CD8-positive, alpha-beta memory T cell (primary cell): ENCODE measurements at places on chromosomes 3 and 15. TPM values are rescaled to one million over a fixed set of nuclear protein-coding genes. Genes with fewer than 3 reads are reported as not detected.

DNA sequence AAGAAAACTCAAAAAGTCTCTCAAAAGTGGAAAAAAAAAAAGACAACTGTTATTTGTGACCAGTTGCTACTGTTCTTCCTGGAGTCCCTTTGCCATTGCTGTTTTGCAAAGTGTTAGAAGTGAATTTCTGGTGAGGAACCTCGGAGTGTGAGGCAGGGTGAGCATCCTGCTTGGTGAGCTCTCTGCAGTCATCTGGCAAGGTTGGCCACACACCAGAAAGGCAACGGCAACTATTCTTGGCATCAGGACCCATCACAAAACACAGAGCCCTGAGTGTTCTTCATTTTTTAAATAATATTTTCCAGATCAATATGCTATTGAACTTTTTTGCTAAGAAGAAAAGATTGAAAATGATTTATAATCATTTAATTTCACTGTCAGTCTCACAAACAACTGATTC lies 60.7 kb downstream of the CGNL1 start:
- no peaks in the 10 kb centered on the region for H3K4me1 ChIP-seq
- no peak for DNase-seq
- H3K27me3 ChIP-seq = no peaks in the 10 kb centered on the region
- no peak overlapping the region for H3K27ac ChIP-seq

DNA sequence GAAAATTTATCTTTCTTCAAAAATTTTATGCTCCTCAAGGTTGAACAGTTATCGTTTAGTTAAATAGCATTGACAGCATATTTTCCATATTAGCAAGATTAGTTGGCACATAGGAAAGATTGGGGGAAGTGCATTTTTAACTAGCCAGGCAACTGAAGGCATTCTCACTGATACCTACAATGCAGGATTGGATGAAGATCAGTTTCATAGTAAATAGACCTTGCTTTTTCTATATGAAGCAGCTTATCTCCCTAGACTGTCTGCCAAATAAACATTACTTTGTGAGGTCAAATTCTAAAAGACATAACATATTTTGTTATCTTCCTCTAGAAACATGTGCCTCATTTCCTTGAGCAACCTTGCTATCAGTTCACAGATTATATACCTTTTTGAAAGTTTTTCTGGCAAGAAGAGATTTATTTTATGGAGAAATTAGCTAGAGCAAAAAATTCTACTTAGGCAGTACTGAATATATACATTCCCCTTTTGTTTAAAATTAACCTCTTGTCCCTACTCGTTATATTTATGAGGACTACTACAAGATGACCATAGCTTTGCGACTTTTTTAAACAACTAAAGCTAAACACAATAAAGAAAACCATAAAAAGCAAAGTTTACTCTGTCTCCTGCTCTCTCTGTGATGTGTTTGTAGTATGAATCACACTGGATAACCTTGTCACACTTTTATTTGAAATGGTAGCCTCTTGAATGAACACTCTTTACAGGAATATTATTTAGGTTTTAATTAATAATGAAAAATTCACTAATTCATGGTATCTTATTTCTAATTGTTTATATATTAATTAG lies 654.9 kb upstream of the TBL1XR1 start:
- H3K4me1 ChIP-seq = no peaks in the 10 kb centered on the region
- no peaks in the 10 kb centered on the region for H3K27me3 ChIP-seq
- H3K27ac ChIP-seq = no peak overlapping the region
- no peaks in the 10 kb centered on the region for H3K36me3 ChIP-seq

- no peak overlapping the region for H3K4me3 ChIP-seq
- no peak for DNase-seq
- no peaks in the 10 kb centered on the region for H3K4me1 ChIP-seq
- no peak overlapping the region for H3K27ac ChIP-seq
- H3K27me3 ChIP-seq = no peaks in the 10 kb centered on the region
- peaks cover 6% of the 10 kb centered on the region for H3K36me3 ChIP-seq
These were observed 160.2 kb downstream of the GHSR start for GRCh38 chr3:172287937-172288477.

DNA sequence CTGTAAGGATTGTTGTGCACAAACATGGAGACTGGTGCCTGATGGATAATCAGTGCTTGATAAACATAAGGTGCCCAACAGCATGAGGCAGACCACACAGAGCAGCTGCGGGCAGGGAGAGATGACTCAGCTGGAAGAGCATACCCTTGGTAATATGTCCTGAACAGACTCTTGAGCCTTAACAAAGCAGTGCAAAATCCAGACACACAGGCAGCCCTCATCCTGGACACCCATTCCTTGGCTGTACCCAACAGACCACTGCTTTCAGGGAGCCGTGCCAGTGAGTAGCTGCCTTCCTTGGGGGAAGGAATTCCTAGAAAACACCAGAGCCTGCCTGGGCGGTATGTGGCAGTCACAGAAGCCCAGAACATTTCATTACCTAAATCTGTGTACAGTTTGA lies 156.2 kb downstream of the CLSTN2 start:
- no peak for DNase-seq
- H3K4me1 ChIP-seq = no peaks in the 10 kb centered on the region
- H3K27ac ChIP-seq = no peak overlapping the region
- H3K27me3 ChIP-seq = no peaks in the 10 kb centered on the region
- no peaks in the 10 kb centered on the region for H3K36me3 ChIP-seq

- no peak for DNase-seq
- H3K4me3 ChIP-seq = no peak overlapping the region
- H3K4me1 ChIP-seq = no peaks in the 10 kb centered on the region
- H3K27me3 ChIP-seq = no peaks in the 10 kb centered on the region
- H3K27ac ChIP-seq = no peak overlapping the region
These were observed 45.0 kb upstream of the PCSK6 start for GRCh38 chr15:101534376-101534970.

DNA sequence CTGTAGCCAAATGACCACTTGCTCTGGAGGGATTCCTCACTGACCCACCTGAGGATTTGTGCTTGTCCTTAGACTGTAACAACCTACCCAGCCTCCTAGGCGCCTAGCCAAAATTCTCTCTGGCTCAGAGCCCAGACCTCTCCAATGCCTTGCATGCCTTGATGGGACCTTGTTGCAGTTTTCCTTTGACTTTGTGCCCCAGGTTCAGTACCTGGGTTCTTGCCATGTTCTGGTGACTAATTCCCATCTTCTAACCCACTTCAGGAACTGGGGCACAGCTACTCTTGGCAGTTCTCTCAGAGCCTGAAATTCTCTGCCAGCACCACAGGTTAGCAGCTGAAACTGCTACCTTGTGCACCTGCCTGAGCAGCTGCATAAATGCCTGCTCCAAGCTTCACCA lies 27.0 kb upstream of the UBE3A start:
- H3K4me3 ChIP-seq = no peak overlapping the region
- no peak overlapping the region for H3K27ac ChIP-seq
- H3K36me3 ChIP-seq = no peaks in the 10 kb centered on the region
- no peak for DNase-seq
- no peaks in the 10 kb centered on the region for H3K27me3 ChIP-seq

DNA sequence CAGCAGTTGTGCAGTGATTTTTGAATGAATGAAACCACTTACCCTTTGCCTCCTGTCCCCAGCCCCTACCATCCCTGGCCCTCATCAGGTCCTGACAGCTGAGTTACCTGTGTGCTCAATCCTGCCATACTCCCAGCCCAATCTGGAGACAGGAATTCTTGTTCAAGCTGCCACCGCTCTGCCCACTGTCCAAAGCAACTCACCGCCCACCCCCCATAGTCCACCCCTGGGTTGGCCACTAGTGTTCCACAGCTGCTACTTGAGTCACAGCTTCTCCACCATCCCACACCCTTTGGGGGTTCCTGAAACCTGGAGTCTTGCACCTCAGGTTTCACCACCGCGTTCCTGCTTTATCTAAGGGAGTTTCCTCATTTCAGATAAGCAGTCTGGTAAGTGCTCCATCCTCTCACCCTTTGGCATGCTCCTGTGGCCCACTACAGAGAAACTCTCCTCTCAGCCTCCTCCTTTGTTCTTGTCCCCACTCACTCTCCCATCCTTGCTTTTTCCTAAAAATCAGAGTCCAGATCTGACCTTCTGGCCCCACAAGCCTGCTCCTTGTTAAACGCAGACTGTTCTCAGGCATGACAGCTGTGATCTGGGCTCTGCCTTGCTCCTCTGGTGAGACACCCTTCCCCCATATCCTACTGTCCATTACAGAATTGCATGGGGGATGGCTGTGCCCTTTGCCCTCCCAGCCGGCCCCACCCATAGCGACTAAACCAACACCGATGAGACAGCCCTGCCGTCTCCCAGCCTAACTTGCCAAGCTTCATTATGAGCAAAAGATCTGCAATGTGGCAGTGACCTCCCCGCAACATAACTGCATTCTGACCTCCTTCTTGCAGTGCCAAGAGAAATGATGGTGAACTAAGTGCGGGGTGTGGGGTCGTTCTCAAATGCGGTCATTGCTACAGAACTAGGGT lies 50.0 kb downstream of the CYP19A1 start:
- H3K36me3 ChIP-seq = no peaks in the 10 kb centered on the region
- H3K4me1 ChIP-seq = no peaks in the 10 kb centered on the region
- H3K27me3 ChIP-seq = no peaks in the 10 kb centered on the region
- H3K4me3 ChIP-seq = no peak overlapping the region

DNA sequence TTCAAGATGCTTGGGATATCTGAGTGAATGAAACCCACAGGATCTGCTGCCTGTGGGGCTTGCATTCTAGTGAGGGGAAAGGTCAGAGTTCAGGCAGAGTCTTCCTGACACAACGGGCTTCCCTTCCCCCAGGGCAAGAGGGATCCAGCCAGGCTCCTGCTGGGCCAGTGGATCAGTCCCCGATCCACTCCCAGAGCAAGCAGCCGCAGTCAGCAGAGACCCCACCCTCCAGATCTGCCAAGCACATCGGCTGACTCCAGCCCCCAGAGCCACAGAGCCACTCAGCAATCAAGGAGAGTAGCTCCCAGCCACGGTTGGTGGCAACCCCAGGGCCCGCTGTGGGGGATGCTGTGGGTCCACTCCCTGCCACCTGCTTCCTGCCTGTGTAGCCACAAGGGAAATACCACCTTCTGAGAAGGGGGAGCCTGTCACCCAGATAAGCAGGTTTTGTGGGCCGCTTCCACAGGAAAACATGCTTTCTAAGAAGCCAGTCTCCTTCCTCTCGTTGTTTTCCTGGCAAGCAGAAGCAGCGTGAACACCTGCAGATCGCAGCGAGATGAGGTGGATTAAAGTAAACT lies 44.9 kb downstream of the CPN2 start:
- peak; percentile 57 for DNase-seq
- H3K27ac ChIP-seq = no peak overlapping the region
- no peaks in the 10 kb centered on the region for H3K27me3 ChIP-seq
- H3K4me3 ChIP-seq = no peak overlapping the region
- H3K4me1 ChIP-seq = peaks cover 38% of the 10 kb centered on the region

- H3K27me3 ChIP-seq = no peaks in the 10 kb centered on the region
- no peaks in the 10 kb centered on the region for H3K36me3 ChIP-seq
- no peak overlapping the region for H3K27ac ChIP-seq
- H3K4me3 ChIP-seq = no peak overlapping the region
- H3K4me1 ChIP-seq = no peaks in the 10 kb centered on the region
These were observed 213.2 kb downstream of the XXYLT1 start for GRCh38 chr3:195057716-195058115.

GRCh38 chr3:130384476-130385025 lies 39.1 kb downstream of the COL6A5 start:
- no peaks in the 10 kb centered on the region for H3K4me1 ChIP-seq
- no peak overlapping the region for H3K27ac ChIP-seq

GRCh38 chr3:80785475-80785874 lies 976.0 kb downstream of the GBE1 start:
- no peak for DNase-seq
- no peaks in the 10 kb centered on the region for H3K27me3 ChIP-seq
- no peaks in the 10 kb centered on the region for H3K36me3 ChIP-seq
- no peak overlapping the region for H3K27ac ChIP-seq
- H3K4me3 ChIP-seq = no peak overlapping the region
- no peaks in the 10 kb centered on the region for H3K4me1 ChIP-seq

GRCh38 chr3:187845826-187846225 lies 100.6 kb upstream of the BCL6 start:
- DNase-seq = no peak
- H3K27ac ChIP-seq = no peak overlapping the region
- H3K36me3 ChIP-seq = no peaks in the 10 kb centered on the region

The PLSCR4 gene
- not detected for total RNA-seq

The ZNF662 gene
- total RNA-seq = 1.1 TPM

The TRIM42 gene
- total RNA-seq = not detected

The SHC4 gene
- 5.7 TPM for total RNA-seq
